Activated gamma-delta T cell treated with Interleukin-2 at 50 U/mL for 16 hours (primary cell): ENCODE measurements at places on chromosomes 16 and 17.

- DNase-seq: peak; percentile 82
Observed at GRCh38 chr16:89873109-89873971, at the start of gene TCF25. TSS of gene TCF25 (plus strand) at chr16:89873592. CDS start at chr16:89873668, 76 bp downstream.

- DNase-seq: no peak
Observed at GRCh38 chr16:76665571-76666275, 388.5 kb downstream of the CNTNAP4 start.

DNA sequence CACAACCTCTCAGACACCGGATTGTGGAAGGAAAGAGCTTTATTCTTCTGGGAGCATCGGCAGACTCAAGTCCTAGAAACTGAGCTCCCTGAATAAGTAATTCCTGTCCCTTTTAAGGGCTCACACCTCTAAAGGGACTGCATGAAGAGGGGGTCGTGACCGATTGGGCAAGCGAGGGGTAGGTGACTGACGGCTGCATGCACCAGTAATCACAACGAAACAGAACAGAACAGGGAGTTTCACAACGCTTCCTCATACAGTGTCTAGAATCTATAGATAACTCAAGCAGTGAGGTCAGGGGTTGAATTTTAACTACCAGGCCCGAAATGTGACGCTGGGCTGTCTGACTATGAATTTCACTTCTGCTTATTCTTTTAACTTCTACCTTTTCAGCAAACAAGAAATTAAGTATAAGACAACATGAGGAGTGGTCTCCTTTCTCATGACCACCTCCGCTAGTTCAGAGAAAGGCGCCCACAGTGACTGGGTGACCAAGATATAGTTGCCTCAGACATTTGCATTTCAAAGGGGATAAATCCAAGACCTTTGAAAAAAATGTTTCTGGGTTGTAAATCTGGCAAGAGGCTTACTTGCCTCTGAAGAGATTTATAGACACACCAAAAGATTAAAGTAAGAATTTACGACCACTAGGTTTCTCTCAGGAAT is 88.4 kb upstream of the ATF7IP2 start:
- DNase-seq: no peak

GRCh38 chr17:68785565-68786486 is 169.4 kb downstream of the ABCA8 start:
- DNase-seq: no peak

DNA sequence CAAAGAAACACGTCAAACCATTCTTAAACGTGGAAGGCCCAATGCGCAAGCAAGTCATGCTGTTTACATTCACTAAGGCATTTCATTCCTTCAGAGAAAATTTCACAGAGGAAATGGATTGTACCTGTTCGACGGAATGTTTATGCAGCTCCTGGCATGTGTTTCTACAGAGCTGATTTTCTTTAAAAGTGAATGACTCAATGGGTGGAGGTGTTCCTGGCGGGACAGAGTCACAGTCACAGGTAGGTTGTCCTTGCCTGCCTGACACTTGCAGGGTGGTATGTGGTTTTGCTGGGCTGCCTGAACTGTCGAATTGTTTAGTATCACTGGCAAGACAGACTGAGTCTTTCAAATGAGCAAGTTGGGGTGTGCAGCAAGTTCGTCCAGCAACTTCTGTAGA is 11.6 kb downstream of the PALB2 start:
- DNase-seq: no peak

- DNase-seq: peak; percentile 9
Observed at GRCh38 chr16:57446531-57447185, 527 bp downstream of the CIAPIN1 start.

GRCh38 chr17:69093995-69094394 is 33.3 kb upstream of the ABCA9 start:
- no peak for DNase-seq

DNA sequence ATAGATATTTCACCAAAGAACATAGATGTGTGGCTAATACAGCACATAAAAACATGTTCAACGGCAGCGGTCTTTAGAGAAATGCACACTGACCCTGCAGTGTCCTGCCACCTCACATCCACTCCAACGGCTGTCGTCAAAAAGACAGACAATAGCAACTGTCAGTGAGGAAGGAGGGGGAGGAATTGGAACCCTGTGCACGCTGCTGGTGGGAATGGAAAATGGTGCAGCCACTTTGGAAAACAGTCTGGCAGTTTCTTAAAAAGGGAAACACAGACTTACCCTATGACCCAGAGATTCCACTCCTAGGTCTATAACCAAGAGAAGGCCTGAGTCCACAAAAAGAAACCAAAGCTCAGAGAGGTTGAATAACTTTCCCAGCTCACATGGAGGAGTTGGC is 7.7 kb downstream of the CEP295NL start:
- DNase-seq: no peak

- no peak for DNase-seq
Observed at GRCh38 chr17:45906927-45907622, 12.7 kb downstream of the MAPT start.

DNA sequence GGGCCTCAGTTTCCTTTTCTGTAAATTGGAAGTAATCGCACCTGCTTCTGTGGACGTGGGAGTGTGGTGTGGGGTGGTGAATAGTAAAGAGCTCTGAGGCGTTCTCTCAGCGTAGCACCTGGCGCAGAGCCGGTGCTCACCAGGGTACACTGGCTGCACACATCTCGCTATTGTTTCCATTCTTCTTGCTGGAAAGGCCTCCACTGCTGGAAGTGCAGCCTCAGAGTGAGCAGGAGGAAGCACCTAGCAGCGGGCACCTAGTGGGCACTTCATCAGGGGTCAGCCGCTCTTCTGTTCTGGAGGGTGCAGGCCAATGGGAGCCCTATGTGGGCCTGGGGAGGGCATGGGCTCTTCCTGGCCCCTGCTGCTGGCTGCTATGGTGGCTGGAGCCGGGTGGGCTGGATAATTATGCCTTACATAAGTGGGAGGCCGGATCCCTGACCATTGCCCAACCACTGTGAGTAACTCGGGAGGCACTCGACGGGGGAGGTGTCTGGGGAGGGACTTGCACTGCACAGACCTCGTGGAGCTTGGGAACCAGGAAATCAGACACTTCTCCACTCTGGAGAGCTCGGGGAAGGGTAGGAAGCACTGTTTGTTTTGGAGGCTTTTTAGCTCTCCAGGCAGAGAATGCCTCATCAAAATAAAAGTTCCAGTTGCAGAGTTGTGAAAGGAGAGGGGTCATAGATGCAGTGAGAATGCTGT is 1.7 kb downstream of the MAP2K3 start:
- DNase-seq: no peak

DNA sequence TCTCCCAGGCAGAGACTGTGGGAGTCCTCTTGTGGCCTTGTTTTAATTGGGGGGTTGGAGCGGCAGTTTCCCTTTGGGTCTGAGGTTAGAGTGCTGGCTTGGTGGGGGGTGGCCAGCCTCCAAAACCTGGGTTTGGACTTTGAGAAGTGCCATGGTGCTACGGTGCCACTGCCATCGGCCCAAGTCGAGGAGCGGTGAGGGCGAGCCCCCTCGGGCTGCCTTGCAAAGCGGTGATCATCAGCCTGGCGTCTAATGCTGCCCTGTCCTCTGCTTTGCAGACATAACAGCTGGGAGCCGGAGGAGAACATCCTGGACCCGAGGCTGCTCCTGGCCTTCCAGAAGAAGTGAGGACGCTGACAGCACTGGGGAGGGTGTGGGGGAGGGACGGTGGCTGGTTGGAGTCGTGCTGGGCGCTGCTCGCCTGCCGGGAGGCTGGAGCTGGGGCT is 1.2 kb downstream of the CBX2 start:
- no peak for DNase-seq

DNA sequence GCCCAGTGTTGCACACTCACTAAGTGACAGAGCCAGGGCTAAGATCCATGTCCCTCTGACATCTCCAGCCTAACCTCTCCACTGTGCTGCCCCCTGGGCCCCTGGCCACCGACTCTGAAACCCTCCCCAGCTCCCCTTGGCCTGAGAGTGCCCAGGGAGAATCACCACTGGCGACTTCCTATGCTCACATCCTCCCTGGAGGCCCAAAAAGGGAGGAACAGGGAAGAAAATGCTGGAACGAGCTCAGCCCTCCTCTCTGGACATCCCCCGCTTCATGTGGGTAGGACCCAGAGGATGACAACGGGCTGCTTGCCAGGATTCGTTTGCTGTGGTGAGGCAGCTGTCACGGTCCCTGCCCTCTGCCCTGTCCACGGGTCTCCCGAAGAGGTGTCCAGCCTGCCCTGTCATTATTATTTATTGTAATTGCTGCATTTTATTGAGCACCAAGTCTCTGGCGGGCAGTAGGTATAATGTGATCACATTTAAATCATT is 153.5 kb upstream of the RPL38 start:
- DNase-seq: no peak

GRCh38 chr17:10613775-10614513 is 43.2 kb downstream of the MYH3 start:
- DNase-seq: no peak

- DNase-seq: no peak
Observed at GRCh38 chr16:82195917-82196494, 26.0 kb upstream of the MPHOSPH6 start.

GRCh38 chr16:11047057-11047456 is 102.7 kb downstream of the CLEC16A start:
- DNase-seq: no peak

DNA sequence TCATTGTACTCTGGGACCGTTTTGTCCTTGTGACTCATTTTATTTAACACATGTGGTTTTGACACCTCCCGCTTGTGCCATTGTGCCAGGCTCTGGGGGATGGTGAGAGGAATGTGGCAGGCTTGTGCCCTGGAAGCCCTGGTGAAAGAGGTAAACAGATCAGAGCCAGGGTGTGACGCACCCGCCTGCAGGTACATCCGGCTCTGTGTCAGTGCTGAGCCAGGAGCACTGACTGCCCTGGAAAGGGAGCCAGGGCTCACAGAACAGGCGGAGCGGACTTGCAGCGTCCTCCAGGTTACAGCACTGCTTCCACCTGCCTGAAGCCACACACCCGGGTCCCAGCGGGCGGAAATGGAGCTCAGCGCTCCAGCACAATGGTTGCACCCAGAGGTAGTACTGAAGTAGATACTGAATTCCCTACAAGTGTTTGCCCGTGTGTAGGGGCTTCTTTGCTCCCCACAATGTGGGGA is 30.6 kb downstream of the CDRT15 start:
- peak; percentile 78 for DNase-seq

GRCh38 chr16:11498683-11499082 is 88.0 kb downstream of the LITAF start:
- DNase-seq: no peak

- no peak for DNase-seq
Observed at GRCh38 chr17:57490111-57490845, 234.0 kb downstream of the MSI2 start.

DNA sequence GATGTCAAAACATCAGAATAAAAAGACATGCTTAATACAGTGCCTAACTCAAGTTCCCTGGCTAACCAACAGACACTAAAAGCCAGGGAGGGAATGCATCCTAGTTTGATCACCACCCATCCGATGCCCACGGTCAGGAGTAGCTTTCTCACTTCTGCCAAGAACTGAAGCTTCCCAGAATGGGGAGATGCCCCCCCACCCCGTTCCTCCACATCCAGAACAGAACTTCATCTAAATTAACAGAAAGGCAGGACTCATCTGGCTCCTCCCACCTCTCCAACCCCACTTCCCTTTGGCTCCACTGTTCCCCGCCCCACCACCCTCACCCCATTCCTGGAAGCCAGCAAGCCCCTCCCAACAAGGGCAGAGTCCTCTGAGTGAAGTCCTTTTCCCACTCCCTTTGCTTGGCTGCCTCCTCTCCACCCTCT is 33.7 kb downstream of the GDE1 start:
- DNase-seq: no peak

- DNase-seq: no peak
Observed at GRCh38 chr17:15918261-15918660, 26.7 kb upstream of the ADORA2B start.

DNA sequence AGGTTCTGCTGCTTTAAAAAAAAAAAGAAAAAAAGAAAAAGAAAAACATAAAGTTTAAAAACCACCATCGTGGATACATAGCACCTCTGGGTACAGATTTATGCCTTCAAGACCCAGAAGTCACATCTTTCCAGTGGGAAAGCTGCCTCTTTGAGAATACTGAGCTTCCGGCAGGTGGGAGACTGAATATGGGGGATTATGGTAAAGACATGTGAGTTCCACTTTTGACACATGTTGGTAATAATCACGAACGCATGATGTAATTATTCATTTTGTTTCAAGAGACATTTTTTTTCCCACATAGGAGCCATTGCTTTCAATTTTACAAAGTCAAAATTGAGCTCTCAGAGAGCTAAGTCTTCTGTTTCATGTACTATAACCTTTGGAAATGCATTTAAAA is 229.7 kb upstream of the CDH5 start:
- DNase-seq: no peak

GRCh38 chr17:55820675-55821074 is 69.8 kb downstream of the PCTP start:
- no peak for DNase-seq

GRCh38 chr17:35915153-35915964 is 15.2 kb downstream of the RDM1 start:
- no peak for DNase-seq

- DNase-seq: no peak
Observed at GRCh38 chr17:35185849-35186248, 8.3 kb downstream of the SLC35G3 start.

DNA sequence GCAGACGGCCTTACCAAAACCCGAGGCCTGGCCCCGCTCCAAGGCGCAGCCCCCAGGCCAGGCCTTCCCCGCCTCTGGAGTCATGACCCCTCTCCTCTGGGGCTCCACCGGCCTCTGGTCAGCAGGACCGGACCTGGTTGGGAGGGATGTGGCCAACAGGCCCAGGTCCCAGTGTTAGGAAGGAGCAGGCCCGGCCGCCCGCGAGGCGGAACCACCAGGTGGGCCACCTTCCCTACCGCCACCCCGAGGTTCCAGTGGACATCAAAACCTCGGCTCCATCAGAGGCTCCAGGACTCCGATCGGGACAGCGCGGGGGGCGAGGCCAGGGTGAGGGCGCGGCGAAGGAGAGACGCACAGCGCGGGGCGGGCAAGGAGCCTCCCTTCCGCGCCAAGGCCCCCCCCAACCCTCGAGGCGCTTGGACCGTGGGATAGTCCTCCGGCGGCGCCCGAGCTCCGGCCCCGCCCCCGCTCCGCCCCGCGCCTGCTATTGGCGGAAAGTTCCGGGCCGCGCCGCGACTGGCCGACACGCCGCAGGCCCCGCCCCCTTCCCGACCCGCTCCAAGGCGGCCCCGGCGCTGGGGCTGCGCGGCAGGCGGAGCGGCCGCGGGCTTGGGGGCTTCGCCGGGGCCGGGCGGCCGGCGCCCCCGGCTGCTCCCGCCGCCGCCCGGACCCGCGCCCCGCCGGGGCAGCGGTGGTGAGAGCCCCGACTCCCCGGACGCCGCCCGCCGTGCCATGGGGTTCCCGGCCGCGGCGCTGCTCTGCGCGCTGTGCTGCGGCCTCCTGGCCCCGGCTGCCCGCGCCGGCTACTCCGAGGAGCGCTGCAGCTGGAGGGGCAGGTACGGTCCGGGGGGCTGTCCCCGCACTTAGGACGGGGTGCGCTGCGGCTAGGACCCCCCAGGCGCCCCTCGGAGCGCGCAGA is at the start of gene METRN:
METRN (plus strand) TSS at position 561 of the 919 bp plus-strand sequence; CDS start at position 733, 172 bp downstream.
- peak; percentile 90 for DNase-seq

GRCh38 chr16:85935974-85936760 is 37.2 kb downstream of the IRF8 start:
- DNase-seq: peak; percentile 69
